ENCODE measurements at places on chromosomes 12 and 14.

- no peak for DNase-seq
Measured at GRCh38 chr14:73788317-73788598, 63.4 kb upstream of the PTGR2 start.

DNA sequence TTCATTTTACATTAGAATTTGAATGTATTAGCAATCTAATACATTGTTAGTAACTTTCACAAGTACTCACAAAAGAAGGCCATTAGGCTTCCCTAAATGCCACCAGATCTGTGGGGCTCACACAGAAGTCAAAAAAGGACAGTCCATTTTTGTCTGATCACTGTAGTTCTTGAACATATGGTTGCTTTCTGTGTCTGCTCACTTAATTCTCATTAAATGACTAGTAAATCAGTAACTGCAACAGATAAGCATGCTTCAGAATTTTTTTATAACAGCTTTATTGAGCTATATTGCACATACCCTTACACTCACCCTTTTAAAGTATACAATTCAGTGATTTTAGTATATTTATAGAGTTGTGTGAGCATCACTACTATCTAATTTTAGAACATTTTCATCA is 71.4 kb downstream of the DENND5B start:
- no peak for DNase-seq

GRCh38 chr14:65423982-65424381 is 11.5 kb downstream of the FUT8 start:
- peak; percentile 11 for DNase-seq

DNA sequence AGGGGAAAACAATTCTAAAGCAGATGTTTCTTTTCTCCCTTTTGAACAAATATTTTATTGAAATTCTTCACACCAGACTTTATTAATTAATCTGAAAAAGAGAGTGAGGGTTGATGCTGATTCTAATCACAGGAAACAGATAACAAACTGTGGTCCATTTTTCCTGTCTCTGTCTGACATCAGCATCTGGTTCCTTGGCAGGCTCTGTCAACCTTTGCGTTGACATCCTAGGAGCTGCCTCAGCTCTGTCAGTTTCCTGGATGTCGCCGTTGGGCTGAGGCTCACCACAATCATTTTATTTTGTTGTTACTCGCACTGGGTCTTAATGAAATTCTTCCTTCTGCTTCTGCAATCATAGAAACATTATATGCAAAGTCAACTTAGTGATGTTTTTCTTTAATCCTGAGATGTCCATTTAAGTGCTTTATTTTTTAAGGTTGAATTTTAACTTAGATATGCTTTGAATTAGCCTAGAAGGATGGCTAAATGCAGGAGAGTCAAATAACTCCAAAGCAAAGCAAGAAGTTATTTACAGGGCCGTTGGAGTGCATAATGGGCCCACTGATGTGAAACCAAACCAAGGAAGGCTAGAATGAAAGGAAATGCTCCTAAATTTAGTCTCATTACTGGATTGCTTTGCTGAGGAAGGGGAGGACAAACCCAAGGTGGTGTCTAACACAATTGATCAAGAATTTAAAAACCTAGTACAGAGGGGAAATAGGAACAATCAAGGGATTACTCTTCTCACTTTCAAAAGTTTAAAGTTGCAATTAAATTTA is 542.4 kb downstream of the FLRT2 start:
- no peak for DNase-seq

DNA sequence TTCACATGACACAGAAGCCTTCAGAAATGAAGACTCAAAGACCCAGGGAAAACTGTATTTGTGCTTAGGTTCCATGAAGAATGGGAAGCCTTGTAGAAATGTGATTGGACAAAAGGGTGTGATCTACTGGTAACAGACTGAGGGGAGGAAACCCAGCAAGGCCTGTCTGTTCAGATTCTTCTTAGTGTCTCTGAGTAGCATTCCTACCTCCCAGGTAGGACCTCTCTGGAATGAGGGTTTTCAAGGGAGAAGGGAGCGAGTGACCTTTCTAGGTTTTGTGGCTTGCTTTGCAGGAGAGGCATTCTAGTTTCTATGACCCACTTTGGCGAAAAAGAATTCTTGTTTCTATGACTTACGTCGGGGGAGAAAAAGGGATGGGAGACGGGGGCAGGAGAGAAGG is 401.7 kb downstream of the DPF3 start:
- DNase-seq: no peak

GRCh38 chr12:115818973-115819372 is 458.5 kb downstream of the MED13L start:
- DNase-seq: no peak

GRCh38 chr12:41361738-41362137 is 173.6 kb downstream of the PDZRN4 start:
- DNase-seq: no peak

DNA sequence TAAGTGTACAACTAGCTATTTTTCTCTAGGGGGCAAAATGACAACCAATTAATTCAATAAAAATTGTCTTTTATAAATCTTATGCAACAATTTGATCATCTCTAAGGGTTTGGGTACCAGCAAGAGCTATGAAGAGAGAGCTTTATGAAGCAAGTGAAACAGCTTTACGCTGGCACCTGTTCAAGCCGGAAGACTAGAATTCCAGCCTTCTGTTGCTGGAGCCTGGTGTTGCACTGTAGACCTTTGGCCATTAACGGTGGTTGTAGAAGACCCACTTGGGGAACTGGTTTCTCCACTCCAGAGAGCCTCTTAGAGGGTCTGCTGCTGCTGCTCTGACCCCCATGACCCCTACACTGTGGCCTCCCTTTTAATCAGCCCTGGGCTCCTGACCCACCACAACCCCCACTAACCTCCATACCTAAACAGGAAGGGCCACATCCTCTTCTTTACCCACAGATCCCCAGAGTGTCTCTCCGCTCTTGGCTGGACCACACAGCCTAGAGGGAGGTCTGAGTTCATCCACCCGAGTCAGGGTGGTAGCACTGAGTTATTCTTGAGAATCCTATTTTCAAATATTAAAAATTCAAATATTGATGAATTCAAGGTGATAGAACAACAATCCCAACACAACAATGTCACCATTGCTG is 54.6 kb upstream of the STON2 start:
- DNase-seq: no peak

DNA sequence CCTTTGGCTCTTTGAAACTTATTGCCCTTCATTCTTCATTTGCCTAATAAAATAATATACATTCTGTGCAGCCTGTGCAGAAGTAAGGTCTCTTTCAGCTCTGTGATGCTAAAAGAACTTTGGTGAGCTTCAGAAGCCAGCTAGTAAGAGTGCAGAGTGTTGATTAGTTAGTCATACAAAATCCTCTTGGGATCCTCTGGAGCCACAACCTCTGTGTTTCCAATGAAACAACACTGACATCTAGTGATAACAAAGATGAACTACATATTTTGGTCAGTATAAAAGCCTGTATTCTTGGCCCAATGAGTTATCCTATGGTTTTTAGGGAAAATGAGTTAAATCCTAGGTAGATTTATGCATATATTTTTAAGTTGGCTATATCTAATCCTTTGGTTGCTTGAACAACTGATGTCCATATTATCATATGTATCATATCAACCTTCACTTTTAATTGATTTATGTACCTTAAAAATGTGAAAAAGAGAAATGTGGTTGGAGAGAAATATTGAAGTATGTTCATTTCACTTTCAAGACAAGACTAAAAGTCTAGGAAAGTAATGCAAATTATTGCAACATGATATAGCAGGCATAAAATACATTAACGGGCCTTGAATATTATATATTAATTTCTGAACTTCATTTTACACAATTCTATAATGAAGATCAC is 158.4 kb downstream of the KLHL28 start:
- DNase-seq: peak; percentile 43

- no peak for DNase-seq
Measured at GRCh38 chr12:6090803-6091202, 33.7 kb downstream of the VWF start.

DNA sequence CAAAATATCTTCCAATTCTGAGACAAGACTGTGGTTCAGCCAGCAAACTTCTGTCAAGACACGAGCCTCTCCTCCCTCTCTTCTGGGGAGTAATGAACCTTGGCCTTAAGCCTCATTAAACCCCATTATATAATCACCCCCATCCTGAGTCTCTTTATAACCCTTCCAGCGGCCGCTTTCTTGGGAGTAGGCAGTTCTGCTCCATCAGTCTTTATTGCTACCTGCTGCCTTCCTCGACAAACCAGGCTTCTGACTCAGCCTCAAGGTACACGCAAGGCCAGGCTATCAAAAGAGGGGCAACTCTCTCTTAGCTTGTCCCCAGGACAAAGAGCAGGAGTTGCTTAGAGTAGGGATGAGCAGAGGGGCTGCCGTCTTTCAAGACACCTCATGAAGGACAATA is 300.8 kb upstream of the NOS1 start:
- no peak for DNase-seq

DNA sequence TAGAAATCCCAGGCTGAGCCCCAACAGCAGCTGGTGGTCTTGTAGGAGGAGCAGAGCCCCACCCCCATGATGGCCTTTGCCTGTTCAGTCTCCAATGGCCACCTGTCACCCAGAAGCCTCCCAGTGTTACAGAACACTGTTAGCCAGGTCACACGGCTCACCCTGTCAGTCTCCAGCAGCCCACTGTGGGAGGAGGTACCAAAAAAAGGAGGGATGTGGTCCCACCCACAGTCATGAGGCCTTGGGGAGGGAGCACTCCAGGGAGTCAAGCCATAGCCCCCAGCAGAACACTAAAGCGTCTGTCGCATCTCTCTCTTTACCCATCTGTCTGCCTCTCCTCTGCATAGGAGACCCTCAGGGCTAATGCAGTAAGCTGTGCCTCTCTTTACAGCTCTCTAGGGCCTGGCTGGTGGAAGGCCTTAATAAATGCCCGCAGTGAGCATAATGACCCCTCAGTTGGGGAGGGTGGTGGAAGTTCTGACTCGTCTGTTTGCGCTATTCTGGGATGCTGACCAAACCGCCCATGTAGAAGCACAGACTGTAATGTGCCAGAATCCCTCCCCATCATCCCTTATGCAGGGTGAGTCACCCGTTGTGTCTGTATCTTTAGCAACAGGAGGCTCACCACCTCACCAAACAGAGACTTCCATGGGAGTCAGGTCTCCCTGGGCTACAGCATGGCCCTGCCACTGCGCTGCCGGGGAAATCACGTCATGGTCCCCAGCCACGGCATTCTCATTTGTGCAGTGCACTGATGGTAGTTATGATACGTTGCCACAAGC is 14.6 kb downstream of the C14orf132 start:
- DNase-seq: no peak

GRCh38 chr14:105863296-105864108 is 337.1 kb downstream of the TMEM121 start:
- no peak for DNase-seq

- no peak for DNase-seq
Measured at GRCh38 chr12:2234646-2235350, 182.0 kb downstream of the CACNA1C start.

DNA sequence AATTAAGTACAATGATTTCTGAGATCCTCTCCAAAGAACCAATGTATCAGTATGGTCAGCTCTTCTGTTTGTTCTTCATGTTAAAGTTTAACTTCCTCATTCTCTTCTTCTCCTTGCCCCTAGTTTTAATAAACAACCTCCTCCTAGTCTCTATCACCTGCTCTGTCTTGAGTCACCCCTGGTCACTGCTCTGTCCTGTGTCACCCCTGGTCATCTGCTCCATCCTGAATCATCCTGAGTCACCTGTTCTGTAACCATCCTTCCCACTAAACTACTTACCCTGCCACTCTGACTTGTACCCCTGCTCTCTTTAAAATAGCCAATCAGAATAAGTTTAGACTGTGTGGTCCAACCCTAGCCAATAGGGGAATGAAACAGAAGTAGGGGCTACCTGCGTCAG is 100.5 kb downstream of the ALG10B start:
- DNase-seq: no peak

DNA sequence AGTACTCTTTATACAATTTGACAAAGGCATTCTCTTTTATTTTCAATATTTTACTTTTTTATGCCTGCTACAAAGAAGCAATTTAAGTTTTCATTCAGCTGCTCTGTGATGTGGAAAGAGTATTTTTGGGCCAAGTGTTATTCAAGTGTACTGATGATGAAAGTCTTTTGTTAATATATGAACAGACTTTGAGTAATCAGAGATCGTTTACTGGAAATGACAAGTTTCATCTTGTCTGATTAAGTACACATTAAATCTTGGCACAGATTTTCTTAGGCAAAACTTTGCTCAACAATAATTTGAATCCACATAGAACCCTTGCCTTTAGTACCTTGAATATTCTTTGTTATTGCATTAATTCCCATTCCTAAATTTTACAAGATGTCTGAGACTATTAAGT is 13.3 kb upstream of the PZP start:
- no peak for DNase-seq

DNA sequence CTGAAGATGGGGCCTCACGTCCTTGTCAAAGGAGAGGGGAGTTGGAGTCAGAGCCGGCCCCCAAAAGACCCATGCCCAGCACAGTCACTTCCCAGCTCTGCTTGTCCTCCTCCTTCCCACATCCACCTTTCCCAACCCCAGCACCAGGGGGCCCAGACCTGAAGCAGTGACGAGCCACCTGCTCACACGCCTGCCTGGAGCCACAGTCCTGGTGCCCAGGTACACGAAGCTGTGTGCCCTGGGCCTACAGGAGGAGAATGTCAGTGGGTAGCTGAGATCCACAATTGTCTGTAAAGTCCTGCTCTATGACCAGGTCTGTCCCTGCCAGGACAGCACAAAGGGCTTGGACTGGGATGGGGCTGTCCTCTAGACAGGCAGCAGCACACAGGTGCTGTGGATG is 126.8 kb upstream of the PZP start:
- no peak for DNase-seq

DNA sequence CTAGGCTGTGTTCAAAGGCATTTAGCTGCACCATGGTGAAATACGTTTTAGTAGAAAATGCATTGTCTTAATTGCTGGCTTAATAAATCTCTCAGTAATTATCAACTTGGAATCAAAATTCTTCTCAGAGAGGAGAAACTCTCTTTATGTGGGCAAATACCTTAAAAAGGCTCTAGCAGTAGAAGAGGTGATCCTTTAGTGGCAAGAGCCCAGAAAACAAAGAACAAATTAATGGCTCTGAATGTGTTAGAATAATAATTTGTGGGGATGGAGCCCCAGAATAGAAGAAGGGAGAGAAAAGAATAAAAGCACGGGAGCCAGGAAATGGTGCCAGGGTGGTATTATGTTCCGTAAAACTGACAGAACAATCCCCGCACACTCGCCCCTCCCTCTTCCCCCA is 14.8 kb downstream of the TSPAN8 start:
- DNase-seq: no peak

- DNase-seq: peak; percentile 48
Measured at GRCh38 chr12:74538491-74539258, 1.0 kb downstream of the ATXN7L3B start.
